H9 (cell line): ENCODE measurements at places on chromosomes 7 and 10.

DNA sequence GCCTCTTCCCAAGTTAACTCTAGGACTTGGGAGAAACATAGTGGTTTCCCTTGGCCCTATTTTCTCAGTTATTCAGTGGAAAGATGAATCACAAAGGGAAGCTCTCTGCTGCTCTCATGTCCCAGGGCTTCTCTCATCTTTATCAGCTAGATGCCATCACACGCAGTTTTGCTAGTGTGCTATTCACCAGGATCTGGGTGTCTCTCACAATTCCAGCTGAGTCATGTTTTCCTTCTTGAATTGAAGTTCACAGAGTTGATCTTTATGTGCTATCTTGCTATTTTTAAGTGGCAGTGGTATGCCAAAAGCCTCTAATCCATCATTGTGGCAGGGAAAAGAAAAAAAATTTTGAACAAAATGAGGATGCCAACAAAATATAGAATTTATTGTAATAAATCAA is 101.3 kb downstream of the TWIST1 start:
- DNase-seq: no peak

DNA sequence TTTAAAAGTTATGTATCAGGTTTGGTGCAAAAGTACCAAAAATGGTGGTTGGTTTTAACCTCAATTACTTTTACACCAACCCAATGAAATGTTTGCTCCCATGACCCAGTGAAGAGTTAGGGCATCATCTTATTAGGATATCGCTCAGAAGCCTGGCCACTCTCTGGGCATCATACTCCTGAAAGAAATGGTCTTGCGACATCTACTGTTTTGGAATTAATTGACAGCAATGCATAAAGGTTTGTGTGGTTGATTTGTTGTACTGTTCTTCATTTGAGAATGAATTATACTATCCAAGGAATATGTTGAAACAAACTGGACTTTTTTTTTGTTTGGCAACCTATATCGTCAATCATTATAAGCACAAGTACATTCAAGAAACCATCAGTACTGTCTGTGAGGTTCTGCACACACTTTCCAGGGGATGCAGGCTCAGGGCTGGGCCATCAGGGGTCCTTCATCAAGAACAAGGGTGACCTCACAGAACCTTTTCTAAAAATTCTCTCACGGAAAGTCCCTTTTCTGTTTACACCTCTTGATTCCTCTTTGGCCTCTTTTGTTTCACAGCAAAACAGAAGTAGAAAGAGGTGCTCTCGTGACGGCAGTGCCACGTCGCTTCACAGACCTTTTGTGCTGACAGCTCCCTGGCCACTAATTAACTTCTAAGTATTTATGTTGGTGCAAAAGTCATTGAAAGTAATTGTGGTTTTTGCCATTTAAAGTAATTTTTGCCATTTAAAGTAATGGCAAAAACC is 117.2 kb upstream of the KLF6 start:
- DNase-seq: no peak

GRCh38 chr7:143390104-143390772 is 9.1 kb downstream of the ZYX start:
- DNase-seq: peak; percentile 30

DNA sequence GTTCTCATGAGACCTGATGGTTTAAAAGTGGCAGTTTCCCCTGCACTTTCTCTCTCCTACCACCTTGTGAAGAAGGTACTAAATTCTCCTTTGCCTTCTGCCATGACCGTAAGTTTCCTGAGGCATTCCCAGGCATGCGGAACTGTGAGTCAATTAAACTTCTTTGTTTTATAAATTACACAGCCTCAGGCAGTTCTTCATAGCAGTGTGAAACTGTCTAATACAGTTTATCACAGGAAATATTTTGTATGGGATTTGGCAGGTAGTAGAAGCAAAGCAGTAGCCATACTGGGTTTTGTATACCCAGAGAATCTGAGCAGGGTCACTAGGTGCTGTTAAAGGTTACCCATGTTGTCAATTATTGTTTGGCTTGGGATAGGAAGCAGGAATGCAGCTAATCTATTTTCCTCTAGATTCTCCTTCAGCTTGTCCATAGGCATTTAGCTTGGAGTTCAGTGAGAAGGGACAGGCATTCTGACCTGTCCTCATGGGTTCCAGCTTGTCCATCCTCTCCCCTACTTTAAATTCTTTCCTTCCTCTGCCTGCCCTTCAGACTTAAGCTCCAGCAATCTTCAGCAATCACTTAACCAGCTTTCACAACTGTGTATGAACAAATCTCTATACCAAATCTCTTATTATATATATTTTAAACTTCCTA is 186.7 kb downstream of the PCLO start:
- DNase-seq: no peak

DNA sequence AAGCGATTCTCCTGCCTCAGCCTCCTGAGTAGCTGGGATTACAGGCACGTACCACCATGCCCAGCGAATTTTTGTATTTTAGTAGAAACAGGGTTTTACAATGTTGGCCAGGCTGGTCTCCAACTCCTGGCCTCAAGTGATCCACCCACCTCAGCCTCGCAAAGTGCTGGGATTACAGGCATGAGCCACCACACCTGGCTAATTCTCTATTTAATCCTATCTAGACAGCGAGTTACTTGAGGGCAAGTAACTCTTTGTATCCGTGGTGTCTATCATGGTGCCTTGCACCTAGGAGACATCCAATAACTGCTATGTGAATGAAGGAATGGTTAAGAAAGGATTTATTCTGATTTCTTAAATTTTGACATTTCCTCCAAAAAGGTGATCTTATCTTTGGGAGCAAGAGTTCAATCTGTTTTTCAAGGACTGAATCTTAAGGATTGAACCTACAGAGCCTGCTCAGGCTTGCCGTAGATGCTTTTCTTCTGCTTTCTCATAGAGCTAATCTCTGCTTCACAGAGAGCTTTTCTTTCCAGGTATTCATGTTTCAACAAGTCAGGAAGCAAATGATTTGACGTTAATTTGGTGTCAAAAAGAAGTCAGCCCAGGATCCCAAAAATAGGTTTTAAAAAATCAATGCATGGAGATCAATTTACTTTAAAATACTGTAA is 101.6 kb downstream of the CUL2 start:
- DNase-seq: no peak

DNA sequence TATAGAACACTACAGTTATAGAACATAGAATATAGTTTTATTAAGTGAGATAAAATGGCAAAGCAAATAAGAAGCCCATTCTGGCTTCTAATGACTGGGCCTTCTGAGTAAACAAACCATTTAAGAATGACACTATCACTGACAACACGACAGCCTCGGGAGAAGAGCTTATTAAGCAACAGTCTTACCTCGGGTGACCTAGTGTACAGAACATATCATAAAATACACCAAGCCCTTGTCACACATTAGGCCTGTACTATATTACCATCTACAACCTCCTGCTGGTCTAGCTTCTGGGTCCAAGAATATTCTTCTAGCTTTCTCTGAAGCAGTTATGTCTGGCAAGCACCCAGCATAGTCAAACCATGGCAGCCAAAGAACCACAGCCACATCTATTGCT is 32.0 kb downstream of the CCDC186 start:
- no peak for DNase-seq

DNA sequence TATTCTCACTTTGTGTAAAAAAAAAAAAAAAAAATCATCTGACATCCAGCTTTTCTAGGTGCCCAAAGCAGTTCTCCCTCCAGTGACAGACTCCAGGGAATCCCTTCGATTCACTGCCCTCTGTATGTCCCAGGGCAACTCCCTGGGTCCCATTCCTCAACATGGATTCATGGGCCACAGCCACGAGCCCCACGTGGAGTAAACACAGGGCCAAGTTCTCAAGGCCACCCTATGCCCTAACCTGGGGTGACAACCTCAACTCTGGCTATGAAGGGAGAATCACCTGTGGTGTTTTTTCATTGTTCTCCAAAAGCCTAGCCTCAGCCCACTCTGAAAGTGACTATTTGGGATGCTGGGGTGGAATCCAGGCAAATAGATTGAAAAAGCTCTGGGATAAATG is 3.4 kb downstream of the BNIP3 start:
- DNase-seq: no peak

DNA sequence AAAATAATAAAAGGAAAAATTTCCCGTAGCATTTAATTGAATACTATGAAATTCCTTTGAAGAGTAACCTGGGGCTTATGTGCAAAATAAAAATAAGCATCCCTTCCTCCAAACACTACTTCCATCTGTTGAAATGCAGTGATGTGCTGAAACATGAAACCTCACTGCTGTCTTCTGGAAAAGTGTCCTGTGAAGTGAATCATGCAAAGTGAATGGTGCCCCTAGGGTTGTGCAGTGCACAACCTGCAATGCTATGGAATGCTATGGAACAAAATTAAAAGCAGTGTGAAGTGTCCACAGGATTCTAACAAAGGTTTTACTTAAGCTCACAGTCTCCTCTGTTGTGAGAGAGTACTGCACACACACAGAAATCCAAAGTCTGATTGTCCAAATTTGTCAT is 480.9 kb downstream of the ETV1 start:
- DNase-seq: no peak

- DNase-seq: no peak
Observed at GRCh38 chr10:36038316-36038955, 396.3 kb upstream of the FZD8 start.

- DNase-seq: no peak
Observed at GRCh38 chr7:18555120-18555519, 59.6 kb downstream of the HDAC9 start.

DNA sequence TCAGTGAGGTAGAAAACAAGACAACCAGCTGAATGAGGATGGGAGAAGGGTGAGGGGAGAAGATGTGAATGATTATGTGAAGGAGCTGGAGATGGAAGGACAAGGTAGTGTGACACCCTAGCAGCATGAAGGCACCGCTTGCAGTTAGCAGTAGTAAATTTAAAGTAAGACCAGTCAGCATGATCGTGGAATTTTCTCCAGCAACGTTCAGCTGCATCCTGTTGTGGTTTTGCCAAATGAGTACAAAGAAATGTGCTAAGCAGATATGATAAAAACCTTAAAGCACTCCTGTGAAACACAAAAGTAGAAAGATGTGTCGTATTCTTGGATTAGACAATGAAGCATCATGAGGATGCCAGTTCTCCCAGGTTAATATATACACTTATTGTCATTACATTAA is 34.1 kb upstream of the IFRD1 start:
- no peak for DNase-seq

GRCh38 chr10:2463316-2463715 is 604.0 kb upstream of the PFKP start:
- DNase-seq: no peak

GRCh38 chr7:133650487-133651300 is 397.8 kb downstream of the EXOC4 start:
- DNase-seq: no peak

DNA sequence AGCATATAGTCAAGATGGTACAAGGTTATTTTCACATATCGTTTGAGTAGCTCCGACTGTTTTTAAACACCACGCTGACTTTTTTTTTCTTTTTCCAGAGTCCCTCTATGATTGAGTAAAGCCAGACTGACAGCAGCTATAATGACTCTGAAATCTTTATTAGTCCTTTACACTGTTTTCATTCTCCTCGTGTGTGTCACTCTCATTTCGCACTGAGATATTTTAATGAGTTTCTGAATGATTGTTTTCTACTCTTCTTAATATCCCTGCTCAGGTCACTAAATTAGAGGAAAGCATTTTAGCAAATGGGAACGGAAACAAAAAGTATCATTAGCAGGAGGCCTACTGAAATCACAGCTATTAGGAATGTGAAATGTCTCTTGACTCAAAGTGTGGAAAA is 162.3 kb upstream of the MTPN start:
- DNase-seq: no peak

GRCh38 chr10:21655236-21655635 is 121.2 kb downstream of the MLLT10 start:
- no peak for DNase-seq

GRCh38 chr7:109616551-109617069 is 1046.9 kb downstream of the DNAJB9 start:
- no peak for DNase-seq

DNA sequence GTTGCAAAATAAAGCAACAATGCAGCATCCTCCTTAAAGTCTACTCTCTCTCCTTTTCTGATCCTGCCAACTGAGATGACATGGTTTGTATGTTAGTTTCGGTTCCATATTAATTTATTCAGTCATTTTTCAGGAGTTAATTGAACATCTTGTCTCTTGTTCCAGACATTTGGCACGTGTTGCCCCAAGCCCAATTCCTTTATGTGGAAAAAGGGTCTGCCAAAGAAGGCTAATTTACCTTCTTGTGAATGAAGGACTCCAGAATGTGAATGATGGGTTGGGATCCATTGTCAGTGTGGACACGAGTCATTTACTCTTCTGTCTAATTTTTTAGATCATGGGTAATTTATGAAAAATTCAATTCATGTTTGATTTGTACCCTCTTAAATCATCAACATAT is 350.9 kb upstream of the LRGUK start:
- no peak for DNase-seq

GRCh38 chr10:12937527-12937926 is 64.0 kb downstream of the CCDC3 start:
- no peak for DNase-seq

DNA sequence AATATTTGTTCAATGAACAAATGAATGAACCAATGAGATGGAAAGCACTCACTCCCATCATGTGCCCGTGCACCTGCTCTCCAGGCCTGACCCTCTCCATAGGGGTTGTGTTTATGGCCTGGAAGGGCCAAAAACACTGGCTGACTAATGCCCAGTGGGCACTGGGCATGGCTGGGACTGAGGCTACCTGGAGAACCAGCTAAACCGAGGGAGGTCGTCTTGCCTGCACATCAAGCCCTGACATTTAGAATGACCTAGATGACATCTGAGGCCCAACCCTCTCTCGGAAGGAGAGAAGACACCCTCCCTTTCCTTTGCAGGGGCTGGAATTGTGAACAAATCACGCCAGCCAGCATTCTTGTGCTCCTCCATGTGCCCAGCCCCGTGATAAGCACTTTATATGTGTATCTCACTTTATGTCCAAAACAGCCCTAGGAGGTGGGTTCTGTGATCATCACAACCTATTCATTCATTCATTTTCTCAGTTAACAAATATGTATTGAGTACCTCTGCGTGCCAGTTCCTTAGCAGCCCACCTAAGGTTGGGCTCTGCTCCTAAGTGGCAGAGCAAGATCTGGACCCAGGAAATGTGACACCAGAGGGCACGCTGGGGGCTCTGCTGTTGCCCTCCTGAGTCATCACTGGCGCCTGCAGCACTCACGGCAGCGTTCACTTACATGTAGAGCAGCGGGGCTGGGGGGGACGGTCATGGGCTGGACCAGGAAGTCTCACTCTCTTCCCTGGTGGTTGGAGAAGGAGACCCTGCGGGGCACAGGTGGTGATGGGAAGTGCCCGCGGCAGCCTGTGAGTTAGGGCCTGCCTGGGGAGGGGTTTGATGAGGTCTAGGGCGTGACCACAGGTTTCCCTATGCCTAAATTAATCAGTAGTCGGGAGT is 52.0 kb downstream of the TSPAN15 start:
- no peak for DNase-seq

DNA sequence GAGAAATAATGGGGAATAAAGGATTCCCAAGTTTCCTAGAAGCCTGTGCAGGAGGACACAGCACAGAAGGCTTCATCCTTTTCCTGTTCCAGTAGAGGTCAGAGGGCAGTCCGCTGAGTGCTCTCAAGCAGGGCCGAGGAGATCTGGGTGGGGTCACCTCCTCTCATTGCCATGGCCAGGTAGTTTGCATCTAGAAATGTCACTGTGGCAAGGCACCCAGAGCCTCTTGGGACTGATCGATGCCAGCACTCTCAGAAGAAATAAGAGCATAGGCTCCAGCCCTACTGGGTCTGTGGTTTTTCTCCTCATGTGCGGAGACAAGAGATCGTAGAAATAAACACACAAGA is 7.9 kb downstream of the NUB1 start:
- DNase-seq: no peak

GRCh38 chr10:19640566-19641263 is 175.5 kb upstream of the PLXDC2 start:
- DNase-seq: no peak

- no peak for DNase-seq
Observed at GRCh38 chr7:6250364-6250833, 22.0 kb downstream of the CYTH3 start.

- no peak for DNase-seq
Observed at GRCh38 chr10:34403512-34403911, 411.6 kb downstream of the PARD3 start.
